Epithelial cell of proximal tubule (primary cell): ENCODE measurements at places on chromosomes 12 and 14. TPM values are rescaled to one million over a fixed set of nuclear protein-coding genes. Genes with fewer than 3 reads are reported as not detected.

The ADCY6 gene
- 13.5 and 21.6 TPM in 2 replicates for total RNA-seq

The NXPH4 gene
- not detected in 2 replicates for total RNA-seq

The KCNC2 gene
- not detected in 2 replicates for total RNA-seq

The GPRC5D gene
- not detected in 2 replicates for total RNA-seq

The FAM186B gene
- total RNA-seq: 0.07 TPM in 1 of 2 replicates, not detected in the other

The LRCOL1 gene
- not detected in 2 replicates for total RNA-seq

The NCKAP5L gene
- 8.4 and 14.6 TPM in 2 replicates for total RNA-seq

The RSRC2 gene
- 44.9 and 72.4 TPM in 2 replicates for total RNA-seq

The PLD4 gene
- not detected in 2 replicates for total RNA-seq

The DBX2 gene
- total RNA-seq: not detected in 2 replicates

The AMDHD1 gene
- total RNA-seq: 0.22 TPM in 1 of 2 replicates, not detected in the other

The PLXNC1 gene
- 0.06 and 0.07 TPM in 2 replicates for total RNA-seq

The BCAT1 gene
- 14.6 and 67.7 TPM in 2 replicates for total RNA-seq

The TEX52 gene
- not detected in 2 replicates for total RNA-seq

The RND1 gene
- 3.3 and 8.9 TPM in 2 replicates for total RNA-seq

The PLCZ1 gene
- not detected in 2 replicates for total RNA-seq

The FLRT2 gene
- 0.07 and 0.17 TPM in 2 replicates for total RNA-seq

The KRT72 gene
- not detected in 2 replicates for total RNA-seq

The SERPINA1 gene
- 15.3 and 15.8 TPM in 2 replicates for total RNA-seq

The LRRC10 gene
- not detected in 2 replicates for total RNA-seq

The NGB gene
- 0.12 and 0.14 TPM in 2 replicates for total RNA-seq

The CD69 gene
- total RNA-seq: 0.12 and 1.4 TPM in 2 replicates

The KLHL33 gene
- total RNA-seq: under 0.01 and 0.17 TPM in 2 replicates

The STON2 gene
- total RNA-seq: 3.2 and 6.8 TPM in 2 replicates

The GPRC5A gene
- total RNA-seq: 84.4 and 142 TPM in 2 replicates

The RIPK3 gene
- 6.4 and 7.6 TPM in 2 replicates for total RNA-seq

The TAS2R19 gene
- not detected in 2 replicates for total RNA-seq

The NELL2 gene
- 0.46 and 4.1 TPM in 2 replicates for total RNA-seq

The BDKRB1 gene
- total RNA-seq: 0.40 TPM in 1 of 2 replicates, not detected in the other

The KIF5A gene
- total RNA-seq: 0.46 and 0.51 TPM in 2 replicates

The PPP1R36 gene
- total RNA-seq: 0.12 and 1.8 TPM in 2 replicates

The ABHD12B gene
- not detected in 2 replicates for total RNA-seq

The PARP2 gene
- total RNA-seq: 23.1 and 26.1 TPM in 2 replicates

The MAP3K9 gene
- 13.7 and 16.7 TPM in 2 replicates for total RNA-seq

The CNTN1 gene
- total RNA-seq: 1.8 and 2.3 TPM in 2 replicates

The PAPLN gene
- 5.9 and 12.7 TPM in 2 replicates for total RNA-seq

The OR4E2 gene
- total RNA-seq: not detected in 2 replicates

The KRT78 gene
- total RNA-seq: not detected in 2 replicates

The CSRP2 gene
- total RNA-seq: 67.1 and 119 TPM in 2 replicates

The EIF2S3B gene
- total RNA-seq: 0.94 and 2.9 TPM in 2 replicates

The FITM1 gene
- total RNA-seq: not detected in 2 replicates

The LYZ gene
- total RNA-seq: not detected in 2 replicates

The FGF23 gene
- not detected in 2 replicates for total RNA-seq

The HOMEZ gene
- total RNA-seq: 10.4 and 11.6 TPM in 2 replicates

The OASL gene
- total RNA-seq: 0.12 and 0.29 TPM in 2 replicates

The PZP gene
- not detected in 2 replicates for total RNA-seq

The ZNF705A gene
- total RNA-seq: not detected in 2 replicates

The RTL1 gene
- 0.06 TPM in 1 of 2 replicates, not detected in the other for total RNA-seq

The JPH4 gene
- total RNA-seq: 0.06 TPM in 1 of 2 replicates, not detected in the other

The ANO2 gene
- total RNA-seq: 1.2 and 1.7 TPM in 2 replicates

The SIRT4 gene
- total RNA-seq: 0.35 and 1.2 TPM in 2 replicates

The TMEM229B gene
- total RNA-seq: 0.14 and 2.2 TPM in 2 replicates

The LRP1-AS gene
- total RNA-seq: not detected in 2 replicates
